ENCODE measurements at places on chromosomes 16 and 17.

DNA sequence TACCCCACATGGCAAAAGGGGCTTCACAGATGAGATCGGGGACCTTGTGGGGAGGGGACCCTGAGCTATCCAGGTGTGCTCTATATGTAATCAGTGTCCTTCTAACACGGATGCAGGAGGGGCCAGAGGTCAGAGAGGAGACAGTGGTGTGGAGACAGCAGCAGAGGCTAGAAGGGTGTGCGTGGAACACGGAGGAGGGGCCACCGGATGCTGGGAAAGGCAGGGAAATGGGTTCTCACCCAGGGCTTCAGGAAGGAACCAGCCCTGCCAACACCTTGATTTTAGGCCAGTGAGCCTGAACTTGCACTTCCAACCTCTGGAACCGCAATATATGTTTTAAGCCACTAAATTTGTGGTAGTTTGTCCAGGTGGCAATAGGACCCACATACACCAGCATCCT is 4.6 kb upstream of the SLC38A8 start:
- DNase-seq = no peak

GRCh38 chr17:64998436-64999190 is 57.9 kb downstream of the GNA13 start:
- no peak for DNase-seq

DNA sequence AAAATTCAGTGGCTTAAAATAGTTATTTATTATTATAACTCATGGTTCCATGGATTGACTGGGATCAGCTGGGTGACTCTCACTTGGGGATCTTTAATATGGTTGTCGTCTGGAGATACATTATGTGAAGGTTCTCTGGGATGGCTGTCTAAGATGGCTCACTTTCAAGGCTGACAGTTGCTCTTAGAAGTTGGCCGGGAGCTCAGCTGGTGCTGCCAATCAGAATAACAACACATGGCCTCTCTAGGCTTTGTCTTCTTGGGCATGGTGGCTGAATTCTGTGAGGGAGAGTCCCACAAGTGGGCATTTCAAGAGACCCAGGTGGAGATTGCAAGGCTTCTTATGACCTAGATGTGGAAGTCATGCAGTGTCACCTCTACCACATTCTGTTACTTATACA is 269.7 kb downstream of the CA10 start:
- DNase-seq = no peak

DNA sequence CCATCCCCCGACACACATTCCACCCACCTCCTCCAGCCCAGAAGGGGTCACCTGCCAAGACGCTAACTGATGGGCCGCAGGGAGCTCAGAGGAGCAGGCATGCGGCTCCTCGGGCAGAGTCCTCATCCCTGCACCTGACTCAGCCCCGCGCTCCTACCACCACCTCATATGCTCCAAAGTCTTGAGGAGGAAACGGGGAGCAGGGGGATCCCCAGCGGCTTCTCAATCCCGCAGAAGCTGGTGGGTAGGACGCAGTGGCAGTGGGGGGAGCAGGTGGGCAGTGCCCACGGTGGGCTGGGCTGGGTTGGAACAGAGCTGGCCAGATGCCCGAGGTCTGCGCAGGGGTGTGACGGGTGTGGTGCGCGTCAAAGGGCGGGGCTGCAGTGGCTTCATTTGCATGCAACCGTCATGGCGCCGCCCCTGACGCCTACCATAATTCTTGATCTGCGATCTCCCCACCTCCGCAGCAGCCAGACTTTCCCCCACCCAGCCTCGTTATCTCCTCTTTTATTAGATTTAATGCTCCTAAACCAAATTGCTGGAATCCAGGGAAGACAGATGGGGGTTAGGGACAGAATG is 39.0 kb upstream of the EMP2 start:
- no peak for DNase-seq

GRCh38 chr17:77459018-77459755 is 318.4 kb downstream of the SEC14L1 start:
- no peak for DNase-seq

DNA sequence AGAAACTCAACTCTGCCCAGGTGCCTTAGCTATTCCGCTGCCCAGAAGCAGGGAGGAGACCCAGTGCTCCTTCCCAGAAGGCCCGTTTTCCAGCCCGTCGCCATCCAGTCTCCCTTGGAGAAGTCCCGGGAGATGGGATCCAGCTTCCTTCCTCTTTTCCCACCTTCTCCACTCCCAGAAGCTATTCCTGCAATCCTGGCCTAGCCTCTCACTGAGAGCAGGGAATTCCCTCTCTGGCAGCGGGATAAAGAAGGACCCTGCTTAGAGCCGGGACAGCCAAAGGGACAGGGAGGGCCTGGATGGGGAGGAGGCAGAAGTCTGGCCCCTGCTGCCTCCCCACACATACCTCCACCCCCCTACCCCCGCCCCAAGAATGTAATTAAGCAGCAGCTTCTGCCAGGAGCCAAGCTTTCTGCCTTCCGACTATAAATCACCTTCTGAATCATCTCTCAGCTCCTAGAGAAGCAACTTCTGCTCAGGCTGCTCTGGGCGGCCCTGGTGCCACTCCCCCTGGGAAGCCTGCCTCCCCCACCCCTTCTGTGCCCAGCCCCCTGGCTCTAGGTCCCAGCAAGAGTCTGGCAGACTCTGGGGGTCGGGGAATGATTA is 6.4 kb downstream of the WNT3 start:
- DNase-seq = no peak

DNA sequence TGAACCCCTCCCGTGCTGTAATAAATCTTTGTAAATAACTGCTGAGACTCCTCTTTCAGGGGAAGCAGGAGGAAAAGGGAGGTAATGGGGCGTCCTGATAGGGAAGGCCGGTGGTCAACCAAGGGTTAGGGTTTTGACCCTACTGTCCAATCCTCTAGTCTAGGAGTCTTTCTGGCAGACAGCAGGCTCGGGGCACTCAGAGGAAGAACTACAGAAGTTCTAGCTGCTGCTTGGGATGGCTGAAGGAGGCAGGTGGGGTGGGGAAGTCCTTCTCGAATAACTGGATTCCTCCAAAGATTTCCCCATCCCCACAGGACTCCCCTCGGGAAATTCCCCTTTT is 387 bp upstream of the STARD3 start:
- no peak for DNase-seq

- DNase-seq = no peak
Observed at GRCh38 chr16:27097800-27098230, 31.1 kb downstream of the C16orf82 start.

GRCh38 chr16:84499638-84500037 is 4.8 kb downstream of the MEAK7 start:
- no peak for DNase-seq

DNA sequence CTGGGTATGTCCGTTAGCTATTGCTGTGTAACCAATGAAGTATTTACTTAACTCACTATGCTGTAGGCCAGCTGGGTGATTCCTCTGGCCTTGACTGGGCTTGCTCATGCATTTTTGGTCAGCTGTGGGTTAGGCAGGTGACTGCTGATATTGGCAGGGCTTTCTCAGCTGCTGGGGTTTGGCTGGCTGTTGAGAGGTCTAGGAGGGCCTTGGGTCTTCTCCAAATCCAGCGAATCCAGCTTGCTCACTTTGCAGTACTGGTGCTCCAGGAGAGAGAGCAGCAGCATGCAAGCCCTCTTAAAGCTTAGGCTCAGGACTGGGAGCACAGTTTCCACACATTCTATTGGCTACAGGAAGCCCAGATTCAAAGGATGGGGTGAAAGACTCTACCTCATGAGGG is 270.1 kb downstream of the PHKB start:
- no peak for DNase-seq

GRCh38 chr17:47896672-47897490 is 845 bp downstream of the SP2 start:
- no peak for DNase-seq

DNA sequence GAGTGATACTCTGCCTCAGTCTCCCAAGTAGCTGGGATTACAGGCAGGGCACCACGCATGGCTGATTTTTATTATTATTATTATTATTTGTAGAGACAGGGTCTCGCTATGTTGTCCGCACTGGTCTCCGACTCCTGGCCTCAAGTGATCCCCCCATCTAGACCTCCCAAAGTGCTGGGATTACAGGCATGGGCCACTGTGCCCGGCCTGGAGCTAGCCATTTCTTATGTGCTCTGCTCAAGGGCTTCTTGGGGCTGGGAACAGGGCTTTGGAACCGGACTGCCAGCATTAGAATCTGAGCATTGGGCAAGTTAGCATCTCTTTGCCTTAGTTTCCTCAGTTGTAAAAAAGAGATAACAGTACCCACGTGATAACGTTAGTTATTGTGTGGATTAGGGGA is 111.3 kb downstream of the C16orf78 start:
- no peak for DNase-seq

- no peak for DNase-seq
Observed at GRCh38 chr17:67020293-67020766, 24.0 kb upstream of the CACNG1 start.

- no peak for DNase-seq
Observed at GRCh38 chr17:82188001-82188961, 24.4 kb downstream of the CCDC57 start.

- no peak for DNase-seq
Observed at GRCh38 chr17:67049025-67049739, 4.8 kb downstream of the CACNG1 start.

DNA sequence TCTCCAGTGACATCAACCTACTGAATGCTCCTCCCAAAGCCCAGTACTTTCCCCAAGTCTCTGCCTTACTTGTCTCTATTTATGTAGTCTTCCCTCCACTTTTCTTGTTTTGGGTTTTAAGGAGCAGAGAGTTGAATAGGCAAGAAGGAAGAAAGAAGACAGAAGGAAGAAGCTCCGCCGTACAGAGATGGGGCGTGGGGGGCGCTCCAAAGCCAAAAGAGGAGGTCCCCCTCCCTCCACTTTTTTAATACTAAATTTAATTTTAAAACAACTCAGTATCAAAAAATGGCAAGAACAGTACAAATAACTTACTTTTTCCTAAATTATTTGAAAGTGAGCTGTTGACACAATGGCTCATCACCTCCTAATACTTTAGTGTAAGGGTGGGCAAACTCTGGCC is 4.6 kb downstream of the EFTUD2 start:
- DNase-seq = no peak

GRCh38 chr16:53428681-53429080 is 5.6 kb upstream of the RBL2 start:
- no peak for DNase-seq

- DNase-seq = no peak
Observed at GRCh38 chr17:8801135-8801840, 2.1 kb upstream of the MFSD6L start.

- no peak for DNase-seq
Observed at GRCh38 chr17:49031965-49032928, 35.1 kb downstream of the IGF2BP1 start.

DNA sequence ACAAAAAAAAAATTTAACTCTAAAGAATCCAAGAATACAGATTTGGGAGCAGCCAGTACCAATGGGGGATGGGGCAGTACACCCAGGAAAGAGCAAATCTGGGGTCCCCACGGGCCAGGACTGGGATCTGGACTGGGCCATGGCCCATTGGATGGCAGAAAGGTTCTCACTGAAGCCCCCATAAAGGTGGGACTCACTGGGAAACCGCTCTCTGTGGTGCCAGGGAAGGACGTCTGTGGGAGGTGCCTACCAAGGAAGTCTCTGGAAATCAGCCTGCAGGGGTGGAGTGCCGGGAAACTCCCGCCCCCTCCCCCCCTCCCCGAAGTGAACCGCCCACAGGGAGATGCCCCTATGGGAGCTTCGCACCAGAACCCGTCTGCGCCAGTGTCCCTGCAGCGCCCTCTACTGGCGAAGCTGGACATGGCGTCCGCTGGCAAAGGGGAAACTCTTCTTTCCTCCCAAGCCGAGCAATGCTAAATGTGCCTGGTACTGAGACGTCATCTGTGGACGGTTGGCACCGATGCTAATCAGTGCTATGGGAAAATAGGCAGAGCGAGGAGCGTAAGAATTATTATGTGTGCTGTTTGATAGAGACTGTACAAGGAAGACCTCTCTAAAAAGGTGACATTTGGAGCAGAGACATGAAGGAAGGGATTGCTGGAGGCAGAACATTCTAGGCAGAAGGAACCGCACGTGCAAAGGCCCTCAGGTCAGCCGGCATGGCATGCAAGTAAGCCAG is 671.1 kb downstream of the WWOX start:
- DNase-seq = peak; percentile 65

GRCh38 chr16:57894390-57895080 is 76.4 kb downstream of the CNGB1 start:
- DNase-seq = no peak

DNA sequence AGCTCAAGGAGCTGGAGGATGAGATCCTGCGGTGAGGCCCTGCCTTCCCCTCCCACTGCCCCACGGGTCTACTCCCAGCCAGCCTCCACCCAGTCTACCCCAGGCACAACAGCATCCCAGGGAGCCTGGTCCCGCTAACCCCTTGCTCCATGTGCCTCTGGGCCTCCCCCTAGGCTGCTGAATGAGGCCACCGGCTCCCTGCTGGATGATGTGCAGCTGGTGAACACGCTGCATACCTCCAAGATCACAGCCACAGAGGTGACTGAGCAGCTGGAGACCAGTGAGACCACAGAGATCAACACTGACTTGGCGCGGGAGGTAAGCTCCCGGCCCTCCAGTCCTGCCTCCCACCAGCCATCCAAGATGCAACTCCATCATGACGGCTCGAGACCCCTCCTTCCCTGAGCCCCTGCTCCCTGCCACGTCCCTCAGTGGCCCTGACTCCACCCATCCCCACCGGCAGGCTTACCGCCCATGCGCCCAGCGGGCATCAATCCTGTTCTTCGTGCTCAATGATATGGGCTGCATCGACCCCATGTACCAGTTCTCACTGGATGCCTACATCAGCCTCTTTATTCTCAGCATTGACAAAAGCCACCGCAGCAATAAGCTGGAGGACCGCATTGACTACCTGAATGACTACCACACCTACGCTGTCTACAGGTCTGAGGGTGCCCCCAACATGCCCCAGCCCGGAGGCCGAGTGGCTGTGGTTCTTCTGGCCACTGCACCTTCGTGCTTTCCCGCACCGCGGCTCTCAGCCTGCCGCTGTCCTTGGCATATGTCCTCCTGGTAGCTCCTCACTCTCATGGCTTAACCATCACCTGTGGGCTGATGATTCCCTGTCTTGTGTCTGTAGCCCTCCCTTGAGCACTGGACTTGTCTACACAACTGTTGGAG is 15.0 kb upstream of the KDM6B start:
- DNase-seq = no peak

DNA sequence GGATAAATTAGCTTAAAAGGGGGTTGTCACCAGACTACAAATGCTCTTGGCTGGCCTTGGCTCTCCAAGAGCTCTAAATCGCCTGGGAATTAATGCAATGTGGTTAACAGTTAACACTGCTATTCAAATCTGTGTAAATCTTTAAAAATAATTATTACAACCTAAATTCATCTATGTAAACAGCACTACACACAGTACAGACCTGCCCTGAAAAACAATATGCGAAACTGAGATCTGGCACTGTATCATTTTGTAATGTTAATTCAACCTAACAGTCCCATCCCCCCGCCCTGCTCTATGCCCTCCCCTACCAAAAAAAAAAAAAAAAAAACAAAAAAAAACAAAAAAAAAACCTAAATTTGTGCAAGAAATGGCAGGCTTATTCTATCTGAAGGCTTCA is 40.9 kb downstream of the DCUN1D3 start:
- DNase-seq = no peak
